CD4-positive, alpha-beta T cell (primary cell): ENCODE measurements at places on chromosomes 1 and 21.

- DNase-seq = no peak
Measured at GRCh38 chr21:42156690-42157605, 62.0 kb upstream of the ABCG1 start.

- DNase-seq = no peak
Measured at GRCh38 chr1:230717251-230717650, 3.3 kb upstream of the AGT start.

DNA sequence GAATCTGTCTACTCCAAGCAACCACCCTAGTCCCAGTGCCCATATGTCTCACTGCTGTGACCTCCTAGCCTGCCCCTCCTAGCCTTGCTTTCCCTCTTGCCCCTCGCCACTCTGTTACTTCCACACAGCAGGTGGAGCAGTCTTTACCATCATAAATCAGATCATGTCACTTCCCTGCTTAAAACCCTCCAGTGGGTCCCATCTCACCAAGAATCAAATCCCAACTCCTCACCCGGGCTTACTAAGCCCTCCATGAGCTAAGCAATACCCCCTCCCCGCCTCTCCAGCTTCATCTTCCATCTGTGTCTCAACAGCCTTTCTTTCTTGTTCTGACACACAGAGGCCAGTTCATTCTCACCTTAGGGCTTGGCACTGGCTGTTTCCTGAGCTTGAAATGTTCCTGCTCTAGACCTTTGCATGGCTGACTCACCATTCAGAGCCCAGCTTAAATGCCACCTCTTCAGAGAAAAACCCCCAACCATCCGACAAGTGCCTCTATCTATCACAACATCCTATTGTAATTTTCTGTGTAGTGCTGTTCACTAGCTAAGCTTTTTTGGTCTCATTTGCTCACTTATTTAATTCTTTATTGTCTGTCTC, 22.3 kb downstream of the KNCN start:
- no peak for DNase-seq

DNA sequence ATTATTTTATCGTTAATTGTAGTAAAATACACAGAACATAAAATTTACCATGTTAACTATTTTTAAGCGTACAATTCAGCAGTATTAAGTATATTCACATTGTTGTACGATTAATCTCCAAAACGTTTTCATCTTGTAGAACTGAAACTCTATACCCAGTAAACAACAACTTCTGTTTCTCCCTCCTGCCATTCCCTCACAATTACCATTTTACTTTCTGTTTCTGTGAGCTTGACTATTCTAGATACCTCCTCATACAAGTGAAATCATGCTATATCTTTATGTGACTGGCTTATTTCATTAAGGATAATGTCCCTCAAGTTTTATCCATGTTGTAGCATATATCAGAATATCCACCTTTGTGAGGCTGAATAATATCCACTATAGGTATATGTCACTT, 156.8 kb downstream of the ST6GALNAC3 start:
- no peak for DNase-seq

DNA sequence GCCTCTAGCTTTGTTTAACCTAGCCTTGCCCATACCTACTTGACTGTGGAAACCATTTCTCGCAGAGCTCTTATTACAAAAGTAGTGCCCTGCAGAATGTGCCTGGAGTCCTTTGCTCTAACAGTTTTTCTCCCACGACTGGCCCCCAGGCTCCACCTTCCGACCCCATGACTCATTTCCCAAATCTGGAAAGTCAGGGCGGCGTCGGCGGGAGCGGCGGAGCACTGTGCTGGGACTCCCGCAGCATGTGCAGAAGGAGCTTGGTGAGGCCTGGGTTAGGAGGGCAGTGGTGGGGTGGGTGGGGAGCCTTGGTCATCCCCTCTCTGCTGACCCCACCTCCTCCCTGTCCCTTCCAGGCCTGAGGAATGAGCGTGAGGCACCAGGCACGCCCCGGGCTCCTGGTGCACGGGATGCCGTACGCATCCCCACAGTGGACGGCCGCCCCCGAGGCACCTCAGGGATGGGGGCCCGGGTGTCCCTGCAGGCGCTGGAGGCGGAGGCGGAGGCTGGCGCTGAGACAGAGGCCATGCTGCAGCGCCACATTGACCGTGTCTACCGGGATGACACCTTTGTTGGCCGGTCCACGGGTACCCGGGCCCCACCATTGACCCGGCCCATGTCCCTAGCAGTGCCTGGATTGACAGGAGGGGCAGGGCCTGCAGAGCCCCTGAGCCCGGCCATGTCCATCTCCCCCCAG, 47.5 kb downstream of the YARS1 start:
- DNase-seq = no peak

DNA sequence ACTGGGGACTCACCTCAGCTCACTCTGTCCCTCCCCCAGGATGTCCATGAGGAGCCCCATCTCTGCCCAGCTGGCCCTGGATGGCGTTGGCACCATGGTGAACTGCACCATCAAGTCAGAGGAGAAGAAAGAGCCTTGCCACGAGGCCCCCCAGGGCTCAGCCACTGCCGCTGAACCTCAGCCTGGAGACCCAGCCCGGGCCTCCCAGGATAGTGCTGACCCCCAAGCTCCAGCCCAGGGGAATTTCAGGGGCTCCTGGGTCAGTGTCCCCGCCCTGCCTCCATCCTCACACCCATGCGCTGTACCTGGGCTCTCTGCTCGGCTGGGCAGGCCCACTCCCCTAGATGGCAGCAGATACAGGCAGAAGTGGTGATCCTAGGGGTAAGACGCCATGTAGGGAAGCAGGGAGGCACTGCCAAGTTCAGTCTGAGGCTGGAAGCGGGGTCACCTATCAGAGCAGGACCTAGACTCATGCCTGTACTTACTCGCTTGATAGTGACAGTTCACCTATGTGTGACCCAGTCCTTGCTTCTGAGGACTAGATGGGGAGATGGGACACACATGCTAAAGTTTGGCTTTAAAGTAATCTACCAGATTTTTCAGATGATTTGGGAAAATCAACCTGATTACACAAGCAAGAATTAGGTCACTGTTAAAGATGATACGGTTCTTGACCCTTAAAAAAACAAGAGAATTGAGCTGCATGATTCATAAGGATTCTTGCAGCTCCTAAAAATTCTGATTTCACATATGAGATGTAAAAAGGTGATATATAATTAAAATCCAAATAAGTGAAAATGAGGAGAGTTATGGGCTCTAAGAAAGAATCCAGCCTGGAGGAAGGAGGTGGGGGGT, 38.7 kb downstream of the ETNK2 start:
- DNase-seq = no peak

DNA sequence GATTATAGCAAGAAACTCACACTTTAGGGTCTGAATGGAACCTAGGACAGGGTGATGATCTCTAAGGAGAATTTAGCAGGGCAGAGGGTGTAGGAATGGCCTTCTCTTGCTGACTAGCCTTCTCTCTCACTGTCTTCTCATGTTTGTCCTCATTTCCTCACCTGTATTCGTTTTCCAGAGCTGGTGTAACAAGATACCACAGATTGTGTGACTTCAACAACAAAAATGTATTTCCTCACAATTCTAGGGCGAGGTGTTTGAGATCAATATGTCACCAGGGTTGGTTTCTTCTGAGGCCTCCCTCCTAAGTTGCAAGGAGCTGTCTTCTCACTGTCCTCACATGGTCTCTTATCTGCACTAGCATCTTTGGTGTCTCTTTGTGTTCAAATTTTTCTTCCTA, 177.9 kb upstream of the C1orf87 start:
- DNase-seq = no peak

DNA sequence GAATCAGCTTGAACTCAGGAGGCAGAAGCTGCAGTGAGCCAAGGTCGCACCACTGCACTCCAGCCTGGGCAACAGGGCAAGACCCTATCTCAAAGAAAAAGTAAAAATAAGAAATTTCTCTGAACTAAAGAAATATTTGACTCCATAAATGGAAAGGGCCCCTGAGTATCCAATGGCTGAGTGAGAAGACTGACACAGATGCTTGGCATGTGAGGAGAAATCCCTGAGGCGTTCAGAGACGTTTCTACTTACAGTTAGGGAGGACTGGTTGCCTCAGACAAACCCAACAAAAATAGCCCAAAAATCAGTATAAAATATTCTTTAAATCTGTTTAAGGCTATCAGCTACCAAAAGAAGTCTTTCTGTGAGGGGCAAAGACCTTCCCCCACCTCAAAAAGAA, 3.0 kb upstream of the SUMO3 start:
- no peak for DNase-seq

- DNase-seq = no peak
Measured at GRCh38 chr1:112502826-112503225, 5.9 kb upstream of the WNT2B start.

- peak; percentile 71 for DNase-seq
Measured at GRCh38 chr1:59879574-59879973, 47.0 kb downstream of the CYP2J2 start.

- DNase-seq = no peak
Measured at GRCh38 chr1:158371188-158371953, 17.7 kb downstream of the CD1E start.

GRCh38 chr1:54800899-54801759, at the start of gene TTC22:
Gene TTC22 (minus strand): TSS chr1:54801323. CDS start chr1:54801163, 160 bp downstream.
- DNase-seq = peak; percentile 67

DNA sequence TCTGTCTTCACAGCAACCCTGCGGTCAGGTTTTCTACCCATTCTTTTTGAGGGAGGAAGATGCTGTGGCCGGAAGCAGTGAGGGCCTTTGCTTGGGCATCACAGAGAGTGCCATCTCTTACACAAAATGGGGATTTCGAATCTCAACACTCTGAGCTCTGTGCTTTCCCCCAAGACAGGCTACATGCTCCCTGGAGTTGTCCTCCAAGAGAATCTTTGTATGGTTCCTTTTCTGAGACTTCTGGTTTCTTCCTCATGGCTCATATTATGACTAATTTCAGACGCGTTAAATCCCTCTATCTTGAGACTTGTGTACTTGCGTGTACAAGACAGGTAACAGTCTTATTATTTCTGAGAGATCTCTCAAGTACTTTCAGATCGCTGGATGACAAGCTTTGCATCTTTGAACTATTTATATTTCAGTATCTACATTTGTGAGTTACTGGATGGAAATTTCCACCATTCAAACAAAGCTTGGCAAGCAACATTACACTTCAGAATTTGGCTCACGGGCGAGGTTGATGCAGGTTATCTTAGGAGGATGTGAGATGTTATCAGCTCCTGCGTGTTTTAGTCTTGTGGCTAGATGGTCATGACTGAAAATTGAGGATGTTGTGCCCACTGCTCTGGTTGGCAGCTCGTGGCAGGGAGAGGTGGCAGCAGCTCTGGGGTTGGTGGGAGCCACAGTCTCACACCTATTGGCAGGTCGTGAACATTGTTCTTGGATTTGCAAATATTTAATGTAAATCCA, 19.4 kb downstream of the ABCG1 start:
- DNase-seq = peak; percentile 90

DNA sequence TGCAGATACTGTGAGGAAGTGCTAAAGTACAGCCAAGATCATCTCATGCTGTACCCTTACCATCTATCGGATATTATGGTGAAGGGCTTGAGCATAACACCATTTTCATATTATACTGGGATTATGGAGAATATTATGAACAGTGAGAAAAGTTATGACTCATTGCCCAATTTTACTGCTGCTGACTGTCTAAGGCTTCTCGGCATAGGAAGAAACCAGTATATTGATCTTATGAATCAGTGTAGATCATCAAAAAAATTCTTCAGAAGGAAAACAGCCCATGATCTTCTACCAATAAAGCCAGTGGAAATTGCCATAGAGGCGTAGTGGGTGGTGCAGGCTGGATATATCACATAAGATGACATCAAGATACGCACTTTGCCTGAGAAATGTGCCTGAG, 47.7 kb downstream of the PPIAL4G start:
- DNase-seq = no peak

- DNase-seq = no peak
Measured at GRCh38 chr1:60277269-60277668, 203.7 kb upstream of the C1orf87 start.

DNA sequence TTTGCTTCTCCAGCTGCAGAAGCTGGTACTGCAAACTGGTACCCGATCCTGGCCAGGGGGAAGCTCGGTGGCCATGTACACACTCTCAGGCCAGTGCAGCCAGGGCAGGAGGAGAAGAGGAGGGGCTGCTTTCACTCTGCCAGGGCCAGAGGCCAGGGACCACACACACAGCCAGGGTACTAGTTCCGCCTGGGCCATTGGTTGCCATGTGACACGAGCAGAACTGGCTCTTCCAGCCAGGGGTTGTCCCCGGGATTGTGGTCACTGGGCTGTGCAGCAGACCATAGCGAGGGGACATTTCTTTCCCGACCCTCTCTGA, 3.7 kb upstream of the SHISAL2A start:
- no peak for DNase-seq

DNA sequence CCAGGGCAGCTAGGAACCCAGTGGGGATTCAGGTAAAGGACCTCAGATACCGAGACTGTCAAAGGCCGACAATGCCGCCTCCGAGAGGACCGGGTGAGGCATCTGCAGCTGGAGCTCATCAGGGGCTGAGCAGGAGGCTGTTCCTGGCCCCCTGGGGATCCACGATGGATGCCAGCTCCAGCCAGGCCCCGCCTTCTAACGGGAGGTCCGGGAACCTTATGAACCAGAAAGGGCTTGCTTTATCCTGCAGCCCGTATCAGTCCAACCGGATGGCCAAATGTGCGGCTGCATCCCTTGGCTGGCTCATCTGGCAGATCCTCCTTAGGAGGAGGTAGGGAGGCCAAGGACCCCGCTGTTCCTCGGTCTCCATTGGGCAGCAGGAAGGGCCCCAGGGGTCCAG, 32.0 kb downstream of the SLC45A1 start:
- DNase-seq = no peak

- no peak for DNase-seq
Measured at GRCh38 chr21:38631206-38631605, 132.9 kb upstream of the ERG start.

GRCh38 chr1:212484701-212485570, 52.2 kb downstream of the NENF start:
- DNase-seq = no peak

DNA sequence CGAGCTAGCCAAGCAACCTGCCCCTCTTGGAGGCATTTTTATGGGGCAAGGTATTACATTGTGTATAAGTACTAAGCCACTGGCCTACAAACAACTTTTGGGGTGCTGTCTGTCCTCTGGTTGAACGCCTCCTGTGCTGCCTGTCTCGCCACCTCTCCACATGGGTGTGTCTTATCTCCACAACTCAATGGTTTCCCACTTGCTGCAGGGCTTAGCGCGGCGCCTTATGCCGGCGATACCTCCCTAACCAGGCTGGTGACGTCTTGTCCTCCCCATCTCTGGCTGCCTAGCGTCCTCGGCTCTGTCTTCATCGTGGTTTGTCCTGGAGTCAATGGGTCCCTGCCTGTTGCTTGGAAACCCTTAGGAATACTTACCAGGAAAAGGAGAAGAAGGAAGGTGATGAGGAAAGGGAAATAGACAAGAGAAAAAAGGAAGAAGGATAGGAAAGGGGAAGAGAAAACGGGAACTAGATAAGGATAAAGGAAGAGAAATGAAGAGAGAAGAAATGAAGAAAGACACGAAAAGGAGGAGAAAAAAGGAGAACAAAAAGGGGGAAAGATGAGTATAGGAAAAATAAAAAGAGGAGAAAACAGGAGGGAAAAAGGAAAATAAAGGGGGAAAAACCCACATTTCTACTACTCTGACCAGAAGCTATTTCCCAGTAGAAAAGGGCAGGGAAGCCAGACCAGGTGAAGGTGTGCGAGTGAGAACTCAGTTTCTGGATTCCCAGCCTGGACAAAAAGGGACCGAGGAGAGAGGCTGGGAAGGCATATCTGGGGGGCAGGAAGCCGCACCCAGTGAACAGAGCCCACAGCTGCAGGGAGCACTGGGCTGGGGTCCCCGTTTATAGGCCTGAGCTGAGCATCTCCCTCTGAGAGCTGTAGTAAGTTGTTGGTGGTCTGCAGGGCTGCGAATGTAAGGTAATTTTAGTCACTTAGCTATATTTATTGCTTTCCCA, 86.2 kb downstream of the CLIC6 start:
- no peak for DNase-seq
